ENCODE measurements at places on chromosomes 1 and 21. TPM values are rescaled to one million over a fixed set of nuclear protein-coding genes. Genes with fewer than 3 reads are reported as not detected.

DNA sequence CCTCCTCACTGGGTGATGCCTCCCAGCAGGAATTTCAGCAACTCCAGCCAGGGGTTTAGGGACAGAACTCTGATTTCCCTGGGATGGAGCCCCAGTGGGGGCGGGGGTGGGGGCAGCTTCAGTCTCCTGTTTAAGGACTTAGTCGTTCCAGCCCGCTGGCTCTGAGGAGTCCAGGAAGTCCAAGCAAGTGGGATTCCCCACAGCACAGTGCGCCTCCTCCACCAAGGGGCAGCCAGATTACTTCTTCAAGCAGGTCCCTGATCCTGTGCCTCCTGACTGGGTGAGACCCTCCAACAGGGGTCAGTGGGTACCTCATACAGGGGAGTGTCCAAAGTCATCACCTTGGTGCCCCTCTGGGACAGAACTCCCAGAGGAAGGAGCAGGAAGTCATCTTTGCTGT, 1438.4 kb upstream of the B3GALT2 start:
- DNase-seq = no peak

The MAPKAPK2 gene
- total RNA-seq = 52.2 TPM

The CFAP141 gene
- not detected for total RNA-seq

DNA sequence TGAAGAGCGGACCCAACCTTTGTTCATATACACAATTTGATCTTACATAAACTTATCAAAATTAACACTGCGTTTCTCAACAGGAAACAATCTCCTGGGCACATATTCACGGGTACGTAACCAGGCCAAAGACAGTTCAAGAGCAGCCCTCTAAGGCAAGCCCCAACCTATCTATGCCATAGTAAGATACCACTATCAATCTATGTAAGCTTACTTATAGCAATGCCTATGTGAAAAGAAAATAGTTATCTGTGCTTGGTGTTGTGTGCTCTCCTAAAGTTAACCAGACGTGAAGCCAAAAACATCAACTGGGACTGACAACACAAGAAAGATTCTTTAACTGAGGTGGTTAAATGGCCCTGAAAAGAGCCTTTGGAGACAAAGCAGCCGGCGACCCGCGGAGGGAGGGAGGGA, 49.4 kb upstream of the BOLA1 start:
- no peak for DNase-seq

DNA sequence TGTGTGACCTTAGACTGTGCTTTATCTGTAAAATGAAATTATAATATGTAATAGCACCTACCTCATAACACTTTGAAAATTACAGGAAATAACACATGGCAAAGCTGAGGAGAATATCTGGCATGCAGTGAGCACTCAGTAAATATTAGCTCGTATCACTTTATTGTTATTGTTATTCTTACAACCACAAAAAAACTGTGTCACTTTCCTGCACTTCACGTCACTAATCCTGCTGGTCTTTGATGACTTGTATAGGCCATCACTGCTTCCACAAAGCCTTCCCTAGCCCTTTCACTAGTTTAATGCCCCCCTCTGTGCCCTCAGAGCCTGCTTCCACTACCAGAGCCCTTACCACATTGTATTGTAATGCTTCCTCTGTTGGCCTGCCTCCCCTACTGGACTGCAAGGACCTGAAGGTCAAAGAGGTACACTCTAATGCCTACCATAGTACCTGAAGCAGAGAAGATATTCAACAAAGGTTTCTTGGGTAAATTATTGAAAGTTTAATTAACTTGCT, 231.6 kb downstream of the NFIA start:
- no peak for DNase-seq

The CLCA4 gene
- total RNA-seq = not detected

DNA sequence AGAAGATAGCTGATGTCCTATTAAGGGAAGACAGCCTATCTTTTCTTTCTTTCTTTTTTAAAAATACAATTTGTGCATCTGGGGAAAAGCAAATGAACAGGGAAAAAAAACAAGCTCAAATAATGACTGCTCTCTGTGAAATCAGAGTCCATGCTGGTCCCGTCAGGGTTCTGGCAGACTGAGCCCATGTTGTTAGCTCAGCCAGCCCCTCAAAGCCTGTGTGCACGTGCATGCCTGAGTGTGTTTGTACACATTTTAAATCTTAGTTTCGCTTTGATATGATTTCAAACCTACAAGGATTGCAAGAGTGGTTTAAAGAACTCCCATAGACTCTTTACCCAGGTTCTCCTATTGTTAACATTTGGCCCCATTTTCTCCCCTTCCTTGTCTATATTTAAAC, 231.8 kb upstream of the GREM2 start:
- DNase-seq = no peak

- DNase-seq = no peak
These were observed 18.8 kb downstream of the SLC41A1 start for GRCh38 chr1:205794011-205794730.

GRCh38 chr1:191343816-191344215, 814.4 kb upstream of the RGS18 start:
- no peak for DNase-seq

The MCOLN2 gene
- 3.6 TPM for total RNA-seq

DNA sequence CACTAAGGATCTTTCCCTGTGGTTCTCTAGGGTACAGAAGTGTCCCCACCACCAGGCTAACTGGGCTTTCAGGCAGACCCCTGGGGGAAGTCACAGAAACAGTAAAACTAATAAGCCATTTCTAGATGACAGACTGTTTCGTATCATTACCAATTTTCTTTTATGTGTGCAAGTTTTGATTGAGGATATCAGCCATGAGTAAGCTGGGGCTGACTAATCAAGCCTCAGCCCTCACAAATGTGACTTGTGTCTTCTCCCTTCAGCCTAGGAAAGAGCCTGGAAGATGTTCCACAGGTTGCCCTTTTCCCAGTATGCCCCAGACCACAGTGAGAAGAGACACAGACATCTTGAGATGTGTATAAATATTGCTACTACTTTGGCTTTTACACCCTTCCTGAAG, 10.5 kb downstream of the PTGFRN start:
- DNase-seq = no peak

GRCh38 chr1:219536038-219536437, 76.9 kb downstream of the ZC3H11B start:
- no peak for DNase-seq

The FAM229A gene
- 28.7 TPM for total RNA-seq

DNA sequence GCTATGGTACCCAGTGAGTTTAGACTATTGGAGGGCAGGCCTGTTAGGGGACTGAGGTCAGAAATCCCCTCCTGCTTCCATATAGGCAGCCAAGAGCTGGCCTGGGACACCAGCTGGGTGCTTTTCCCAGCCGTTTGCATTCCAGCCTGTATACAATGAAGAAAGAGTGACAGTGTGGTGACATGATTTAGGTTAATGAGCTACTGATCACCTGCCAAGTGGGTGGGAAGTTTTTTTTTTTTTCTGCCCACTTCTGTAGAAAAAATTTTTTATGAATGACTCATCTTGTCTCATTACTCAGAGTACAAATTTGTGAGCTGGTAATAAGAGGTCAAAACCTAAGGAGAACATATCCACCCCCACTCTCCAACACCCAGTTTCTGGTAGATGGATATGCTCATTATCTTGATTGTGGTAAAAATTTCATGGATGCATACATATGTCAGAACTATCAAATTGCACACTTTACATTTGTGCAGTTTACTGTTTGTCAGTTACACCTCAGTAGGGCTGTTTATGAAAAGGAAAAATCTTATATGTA, 16.4 kb upstream of the CGN start:
- no peak for DNase-seq

- no peak for DNase-seq
These were observed 105.2 kb downstream of the PCP4 start for GRCh38 chr21:39972471-39972870.

The TFB2M gene
- 12.0 TPM for total RNA-seq

DNA sequence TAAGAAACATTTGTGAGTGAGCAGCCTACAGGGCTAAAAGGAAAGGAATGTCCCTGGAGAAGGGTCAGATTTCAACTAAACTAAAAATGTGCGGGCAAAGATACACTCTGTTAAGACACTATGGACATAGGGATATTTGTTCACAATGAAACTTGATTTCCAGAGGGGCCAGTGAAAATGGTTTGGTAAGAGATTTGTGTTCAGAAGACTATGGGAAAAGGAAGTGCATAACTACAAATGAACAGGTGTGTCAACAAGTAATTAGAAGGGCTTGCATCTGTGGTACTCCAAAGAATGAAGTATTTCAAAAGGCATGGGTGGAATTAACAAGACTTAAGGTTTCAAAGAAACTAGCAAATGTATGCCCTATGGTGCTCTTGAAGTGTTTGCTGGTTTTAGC, 60.4 kb downstream of the NME7 start:
- no peak for DNase-seq

The CLDN14 gene
- total RNA-seq = not detected

- DNase-seq = no peak
These were observed 3.5 kb downstream of the HRNR start for GRCh38 chr1:152220166-152221163.

DNA sequence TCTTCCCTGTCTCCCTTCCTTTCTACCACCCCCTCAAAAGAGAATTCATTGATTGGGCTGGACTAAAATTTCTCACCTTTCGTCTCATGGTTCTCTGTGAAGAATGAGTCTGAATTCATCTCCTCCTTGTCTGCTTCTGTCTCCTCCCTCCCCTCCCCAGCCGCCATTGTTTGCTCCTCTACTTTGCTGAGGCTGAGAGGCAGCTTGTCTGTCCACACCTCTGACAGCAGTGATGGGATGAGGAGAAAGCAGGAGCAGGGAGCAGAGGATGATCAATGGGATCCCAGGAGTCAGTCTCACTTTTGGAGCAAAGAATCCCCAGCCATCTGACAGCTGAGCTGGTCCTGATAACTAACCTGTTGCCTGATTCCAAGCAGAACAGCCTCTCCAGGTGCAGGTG, 2.5 kb downstream of the ILDR2 start:
- DNase-seq = no peak

The HRNR gene
- total RNA-seq = 0.10 TPM

The ERG gene
- not detected for total RNA-seq

Measured in naive thymus-derived CD8-positive, alpha-beta T cell (primary cell).